ENCODE measurements at places on chromosomes 2 and 18.

- DNase-seq, result no peak
Measured at GRCh38 chr2:168466834-168467565, 10.9 kb downstream of the CERS6 start.

GRCh38 chr18:59374128-59374527 is 15.1 kb upstream of the LMAN1 start:
- no peak for DNase-seq

DNA sequence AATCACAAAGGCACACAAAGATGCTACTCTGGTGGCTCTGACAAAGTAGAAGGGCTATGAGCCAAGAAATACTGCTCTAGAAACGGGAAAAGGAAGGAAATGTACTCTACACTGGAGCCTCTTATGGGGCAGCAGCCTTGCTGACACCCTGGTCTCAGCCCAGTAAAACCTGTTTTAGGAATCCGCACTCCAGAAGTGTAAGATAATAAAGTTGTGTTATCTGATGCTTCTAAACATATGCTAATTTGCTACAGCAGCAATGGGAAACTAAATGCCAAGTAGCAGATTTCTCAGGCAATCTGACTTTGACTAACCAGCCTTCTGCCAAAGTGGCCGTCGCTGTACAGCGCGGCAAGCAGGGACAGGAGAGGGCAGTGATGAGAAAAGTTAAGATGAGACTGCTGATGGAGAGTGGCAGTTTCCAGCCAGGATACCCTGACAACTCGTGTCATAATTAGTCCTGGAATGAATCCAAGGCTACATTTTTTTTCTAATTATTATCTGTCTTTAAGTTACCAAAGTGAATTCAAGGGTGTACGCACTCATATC is 99.0 kb downstream of the NETO1 start:
- no peak for DNase-seq

- no peak for DNase-seq
Measured at GRCh38 chr18:61869636-61870035, 23.2 kb downstream of the RNF152 start.

DNA sequence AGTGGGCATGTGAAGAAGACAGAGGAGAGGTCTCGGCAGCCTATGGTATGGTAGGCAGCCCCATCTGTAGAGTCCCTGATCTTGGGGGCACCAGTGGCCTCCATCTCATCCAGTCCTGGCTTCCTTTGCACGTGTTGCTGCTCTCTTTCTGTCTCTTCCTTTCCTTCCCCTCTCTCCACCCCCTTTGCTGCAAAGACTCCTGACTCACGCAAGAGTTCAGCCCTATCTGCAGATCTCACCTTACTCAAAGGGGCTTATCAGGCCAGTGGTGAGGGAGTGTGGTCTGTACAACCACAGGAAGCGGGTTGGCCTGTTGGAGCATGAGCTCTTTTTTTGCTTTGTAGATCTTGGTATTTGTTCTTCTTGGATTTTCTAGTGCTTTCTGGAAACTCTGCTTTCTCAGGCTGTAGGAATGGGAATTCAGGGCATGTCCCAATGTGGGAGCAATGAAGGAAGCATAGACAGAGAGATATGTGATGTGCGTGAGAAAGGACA is 14.6 kb upstream of the NT5DC4 start:
- DNase-seq, result peak; percentile 58

DNA sequence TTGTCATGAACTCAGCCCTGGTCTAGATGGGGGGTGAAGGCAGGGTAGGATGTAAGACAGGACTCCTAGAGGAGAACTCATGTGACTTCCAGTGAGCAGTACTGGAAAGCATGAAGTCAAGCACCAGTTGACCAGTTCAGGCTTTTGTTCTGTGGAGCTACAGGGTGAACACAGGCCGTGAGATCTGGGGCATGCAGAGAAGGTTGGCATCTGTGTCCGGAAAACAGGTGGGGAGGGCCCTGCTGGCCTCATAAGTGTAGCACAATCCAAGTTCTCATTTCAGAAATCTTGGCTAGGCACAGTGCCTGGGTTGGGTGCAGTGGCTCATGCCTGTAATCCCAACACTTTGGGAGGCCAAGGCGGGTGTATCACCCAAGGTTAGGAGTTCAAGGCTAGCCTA is 50.9 kb upstream of the SPATS2L start:
- DNase-seq, result no peak

GRCh38 chr2:182445391-182445965 is 18.6 kb upstream of the PDE1A start:
- DNase-seq, result peak; percentile 59

DNA sequence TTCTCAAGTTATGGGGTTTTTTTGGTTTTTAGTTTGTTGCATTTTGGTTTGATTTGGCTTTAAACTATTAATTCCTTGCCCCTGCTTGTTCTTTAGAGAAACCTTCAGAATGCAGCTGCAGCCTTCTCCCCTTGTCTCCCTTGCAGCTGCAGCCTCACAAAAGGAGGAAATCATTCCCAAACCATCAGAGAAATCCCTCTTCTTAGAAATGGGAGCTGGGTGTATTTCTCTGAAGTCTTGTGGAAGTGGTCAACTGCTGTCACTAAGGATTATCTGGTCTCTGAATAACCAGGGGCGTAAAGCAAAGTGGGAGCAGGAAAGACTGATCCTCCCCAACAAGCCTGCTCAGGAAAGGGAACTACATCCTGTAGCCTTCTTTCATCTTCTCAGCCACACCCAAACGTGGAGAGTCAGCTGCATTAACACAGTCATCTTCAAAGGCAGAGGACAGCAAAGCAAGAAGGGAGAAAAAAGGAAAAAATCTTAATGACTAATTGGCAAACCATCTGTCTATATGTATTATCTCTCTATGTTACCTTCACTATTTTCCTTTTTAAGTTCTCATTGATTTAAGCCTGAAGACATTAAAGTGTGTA is 1834.1 kb upstream of the PIK3C3 start:
- no peak for DNase-seq

DNA sequence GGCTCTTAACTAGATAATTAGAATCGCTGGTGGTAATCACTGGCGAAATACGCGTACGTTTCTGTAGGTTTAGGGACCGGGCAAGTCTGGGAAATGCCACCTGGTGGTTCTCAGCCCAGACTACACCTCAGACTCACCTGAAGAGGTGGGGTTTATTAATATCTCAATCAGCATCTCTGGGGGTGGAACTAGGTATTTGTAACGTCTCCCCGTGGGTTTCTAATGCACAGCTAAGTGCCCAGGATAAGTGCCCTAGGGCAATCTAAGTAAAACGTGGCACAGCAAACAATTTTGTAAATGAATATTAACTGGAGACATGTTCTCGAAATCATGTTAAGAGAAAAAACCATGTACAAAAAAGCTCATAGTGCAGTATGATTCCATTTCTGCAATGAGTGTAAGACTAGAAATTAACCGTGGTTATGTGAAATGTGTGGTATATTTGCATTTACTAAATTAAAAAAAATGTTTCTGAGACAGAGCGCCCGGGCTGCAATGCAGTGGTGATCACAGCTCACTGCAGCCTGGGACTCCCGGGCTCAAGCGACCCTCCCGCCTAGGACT is 760 bp upstream of the CNOT11 start:
- no peak for DNase-seq

- DNase-seq, result no peak
Measured at GRCh38 chr2:167128130-167128529, 239.8 kb downstream of the XIRP2 start.

DNA sequence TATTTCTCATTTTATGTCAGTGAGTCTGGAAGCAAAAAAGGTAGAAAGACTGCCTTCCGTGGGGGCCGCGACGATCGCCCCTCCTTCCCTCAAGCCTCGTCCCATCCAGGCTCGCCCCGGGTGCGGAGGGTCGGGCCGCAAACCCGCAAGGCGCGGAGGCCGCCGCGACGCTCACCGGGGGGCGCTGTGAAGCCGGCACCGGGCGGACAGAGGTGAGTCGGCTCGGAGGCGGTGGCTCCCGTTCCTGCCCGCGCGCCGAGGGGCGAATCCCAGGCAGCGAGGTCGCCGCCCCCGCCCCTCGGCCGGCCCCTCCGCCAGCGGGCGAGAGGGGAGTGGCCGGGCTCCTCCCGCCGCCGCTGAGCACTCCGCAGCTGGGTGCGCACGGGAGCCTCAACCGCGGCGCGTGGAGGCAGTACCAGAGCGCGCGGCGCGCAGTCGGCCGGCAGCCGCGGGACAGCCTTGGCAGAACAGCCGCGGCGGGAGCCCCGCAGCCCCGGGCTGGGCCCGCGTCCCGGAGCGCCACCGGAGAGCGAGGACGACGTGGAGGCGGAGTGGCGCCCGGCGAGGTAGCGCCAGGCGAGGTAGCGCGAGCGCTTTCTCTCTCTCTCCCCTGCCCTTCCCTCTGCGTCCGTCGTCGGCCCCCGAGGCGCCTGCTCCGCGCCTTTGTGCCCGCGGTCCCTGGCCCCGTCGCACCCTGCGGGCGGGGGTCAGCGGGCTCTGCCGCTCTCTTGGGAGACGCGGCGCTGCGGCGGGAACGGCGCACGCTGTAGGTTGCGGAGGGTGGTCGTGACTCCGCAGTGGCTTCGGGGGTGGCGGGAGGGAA is at the start of gene MYO1B:
MYO1B (plus strand) TSS at position 359 of the 823 bp plus-strand sequence. CDS start 31,492 bp downstream, outside the sequence.
- peak; percentile 76 for DNase-seq

DNA sequence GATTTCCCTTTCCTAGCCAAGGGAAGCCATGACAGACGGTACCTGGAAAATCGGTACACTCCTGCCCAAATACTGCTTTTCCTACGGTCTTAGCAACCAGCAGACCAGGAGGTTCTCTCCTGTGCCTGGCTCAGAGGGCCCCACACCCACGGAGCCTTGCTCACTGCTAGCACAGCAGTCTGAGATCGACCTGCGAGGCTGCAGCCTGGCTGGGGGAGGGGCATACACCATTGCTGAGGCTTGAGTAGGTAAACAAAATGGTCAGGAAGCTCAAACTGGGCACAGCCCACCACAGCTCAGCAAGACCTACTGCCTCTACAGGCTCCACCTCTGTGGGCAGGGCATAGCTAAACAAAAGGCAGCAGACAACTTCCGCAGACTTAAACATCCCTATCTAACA is 6.8 kb upstream of the CD207 start:
- DNase-seq, result no peak

DNA sequence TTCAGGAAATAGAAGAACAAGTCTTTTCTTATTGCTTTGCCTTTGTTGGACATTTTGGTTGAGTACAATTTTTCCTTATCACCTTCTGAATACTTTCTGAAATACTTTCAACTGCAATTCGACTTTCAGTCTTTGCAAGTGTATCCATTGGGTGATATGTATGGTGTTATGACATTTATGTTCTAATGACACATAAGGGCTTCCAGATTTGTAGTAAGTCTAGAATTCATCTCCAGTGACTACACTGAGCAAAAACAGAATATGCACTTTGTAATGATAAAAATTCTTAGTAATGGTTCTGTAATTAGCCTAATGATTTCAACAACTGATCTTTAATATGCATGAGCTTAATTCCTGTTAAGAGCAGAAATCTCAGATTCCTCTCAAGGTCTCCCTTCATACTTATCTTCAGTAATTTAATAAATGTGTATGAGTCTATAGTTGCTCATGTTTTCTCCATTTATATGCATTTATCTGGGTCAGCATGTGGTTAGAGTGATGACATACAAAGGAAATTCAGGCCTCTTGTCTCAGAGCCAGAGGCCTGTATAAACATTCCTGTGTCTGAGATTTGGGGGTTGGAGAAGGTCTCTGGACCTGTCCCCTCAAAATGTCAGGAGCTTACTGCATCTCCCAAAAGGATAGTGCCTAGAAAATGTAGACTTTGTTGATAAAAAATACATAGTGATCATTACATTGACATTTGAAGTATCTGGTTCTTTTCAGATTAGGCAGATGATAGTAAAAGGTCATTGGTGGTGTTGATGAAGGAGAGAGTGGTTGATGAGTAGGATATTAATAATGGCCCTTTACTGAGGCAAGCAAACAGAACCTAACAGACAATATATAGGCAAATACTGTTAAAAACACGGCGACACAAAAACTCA is 114.9 kb downstream of the QPCT start:
- DNase-seq, result peak; percentile 91

- no peak for DNase-seq
Measured at GRCh38 chr2:236169741-236170589, 1.8 kb upstream of the GBX2 start.

- DNase-seq, result no peak
Measured at GRCh38 chr18:74334242-74334893, 18.7 kb downstream of the C18orf63 start.

DNA sequence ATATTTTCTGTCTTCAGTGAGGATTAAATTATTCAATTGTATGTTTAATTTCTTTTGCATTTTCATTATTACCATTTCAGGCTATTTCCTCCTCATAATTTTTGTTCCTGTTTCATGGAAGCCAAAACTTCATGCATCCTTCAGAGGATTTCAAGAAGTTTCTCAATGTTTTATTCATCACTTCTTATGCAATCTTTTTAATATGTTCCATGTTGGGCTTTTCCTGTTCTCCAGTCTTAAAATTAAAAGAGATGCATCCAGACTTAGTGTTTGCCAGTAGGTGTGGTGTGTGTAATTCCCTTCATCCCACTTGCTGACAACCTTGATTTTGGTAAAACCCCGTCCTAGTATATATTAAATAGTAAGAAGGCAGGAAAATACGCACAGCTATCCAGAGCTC is 190.0 kb downstream of the EN1 start:
- no peak for DNase-seq

DNA sequence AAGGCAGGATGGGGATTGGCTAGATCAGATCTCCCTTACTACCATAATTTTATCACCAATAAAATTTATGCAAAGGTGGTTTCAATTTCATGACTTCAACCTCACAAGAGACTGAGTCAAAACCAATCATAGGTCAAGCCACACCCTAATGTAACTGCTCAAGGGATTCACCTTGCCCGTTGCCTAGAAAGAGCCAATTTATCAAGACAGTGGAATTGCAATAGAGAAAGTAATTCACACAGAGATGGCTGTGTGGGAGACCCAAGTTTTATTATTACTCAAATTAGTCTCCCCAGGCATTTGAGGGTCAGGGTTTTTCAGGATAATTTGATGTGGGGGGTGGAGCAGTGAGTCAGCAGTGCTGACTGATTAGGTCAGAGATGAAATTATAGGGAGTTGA is 340.6 kb downstream of the RND3 start:
- no peak for DNase-seq

GRCh38 chr18:66603941-66604627 is at the start of gene CDH19:
CDH19 (minus strand) TSS chr18:66604090; CDS start chr18:66572204, 31,886 bp downstream.
- peak; percentile 73 for DNase-seq
